ENCODE measurements at places on chromosomes 1 and 21.

DNA sequence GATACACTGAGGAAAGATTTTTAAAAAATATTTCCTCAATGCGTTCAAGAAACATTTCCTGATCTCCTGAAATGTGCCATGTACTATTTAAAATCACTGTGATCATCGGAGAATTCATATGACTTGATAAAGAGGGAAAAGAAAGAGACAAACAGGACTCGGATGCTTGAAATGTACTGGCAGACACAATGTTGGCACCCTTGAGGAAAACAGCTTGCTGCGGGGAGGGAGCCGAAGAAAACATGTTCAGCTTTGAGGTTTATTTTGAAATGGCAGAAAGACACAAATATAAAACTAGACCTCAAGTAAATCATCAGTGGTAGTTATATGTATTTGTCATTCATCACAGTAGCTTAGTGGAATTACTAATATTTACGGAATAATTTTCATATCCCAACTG is 100.9 kb upstream of the BRINP3 start:
- no peak for DNase-seq

DNA sequence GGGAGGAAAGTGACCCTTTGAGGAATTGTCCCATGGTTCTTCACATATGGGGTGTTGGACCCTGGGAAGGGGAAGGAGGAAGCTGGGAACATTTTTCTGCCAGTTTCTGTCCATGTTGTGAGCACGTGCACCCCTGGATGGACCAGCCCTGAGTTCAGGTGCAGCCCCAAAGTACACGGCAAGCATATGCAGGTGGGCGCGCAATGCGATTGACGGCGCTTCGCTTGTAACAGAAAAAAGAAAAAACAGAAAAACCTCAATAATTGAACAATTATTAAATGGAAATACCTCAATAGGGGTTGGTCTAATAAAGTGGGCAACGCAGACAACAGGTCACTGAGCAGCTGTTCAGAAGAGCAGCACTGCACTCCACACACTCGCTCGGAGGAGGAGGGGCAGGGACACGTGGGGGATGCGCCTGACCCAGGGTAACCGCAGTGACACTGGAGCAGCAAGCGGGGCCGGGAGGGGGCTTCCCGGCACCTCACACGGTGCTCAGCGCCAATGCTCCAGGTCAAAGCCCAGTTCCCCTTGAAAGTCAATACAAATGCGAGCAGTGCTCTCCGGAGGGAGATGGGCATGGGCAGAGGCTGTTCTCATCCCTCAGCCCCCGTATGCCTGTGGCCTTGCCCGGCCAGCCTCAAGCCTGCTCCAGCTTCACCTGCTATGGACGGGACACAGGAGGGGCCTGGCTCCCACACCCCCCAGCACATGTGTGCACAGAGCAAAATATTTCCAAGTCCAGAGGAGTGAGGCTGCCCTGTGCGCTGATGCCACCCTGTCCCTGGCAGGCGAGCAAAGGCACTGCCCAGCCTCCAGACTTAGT is 6.6 kb upstream of the ACTRT2 start:
- DNase-seq: no peak

- DNase-seq: no peak
Measured at GRCh38 chr1:43743206-43743605, 35.9 kb downstream of the ST3GAL3 start.

GRCh38 chr1:156615946-156616345 is 3.3 kb upstream of the HAPLN2 start:
- no peak for DNase-seq

- no peak for DNase-seq
Measured at GRCh38 chr1:86846164-86846647, 67.7 kb downstream of the SELENOF start.

- no peak for DNase-seq
Measured at GRCh38 chr1:12450756-12451559, 167.1 kb downstream of the DHRS3 start.

- no peak for DNase-seq
Measured at GRCh38 chr21:26943921-26944320, 23.0 kb downstream of the ADAMTS5 start.

DNA sequence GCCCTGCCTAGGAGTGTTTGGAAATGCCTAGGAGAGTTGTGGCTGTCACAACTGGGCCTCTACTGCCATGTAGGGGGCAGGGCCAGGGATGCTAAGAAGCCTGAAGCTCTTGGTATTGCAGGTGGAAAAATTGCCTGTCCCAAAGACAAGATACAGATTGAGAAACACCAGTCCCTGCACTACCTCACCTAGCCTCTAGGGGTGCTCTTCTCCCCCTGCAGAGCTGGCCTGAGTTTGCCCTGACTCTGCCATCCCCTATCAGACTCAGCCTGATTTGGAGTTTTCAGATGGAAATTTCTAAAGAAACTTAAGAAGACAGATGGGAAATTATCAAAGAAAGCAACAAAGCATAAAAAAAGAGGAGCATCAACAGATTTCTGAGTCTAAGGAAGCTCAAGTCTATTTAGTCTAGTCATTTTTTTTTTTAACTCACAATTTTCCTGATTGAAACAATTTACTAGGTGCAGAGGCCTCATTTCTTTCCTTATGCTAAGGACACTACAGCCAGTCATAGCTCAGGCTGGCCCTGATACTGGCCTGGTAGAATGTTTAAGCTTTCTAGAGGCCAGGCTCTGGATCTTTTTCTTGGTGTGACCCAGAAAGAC is 61.4 kb upstream of the LRRN2 start:
- DNase-seq: no peak

GRCh38 chr21:15423676-15424445 is 305.9 kb upstream of the USP25 start:
- no peak for DNase-seq

DNA sequence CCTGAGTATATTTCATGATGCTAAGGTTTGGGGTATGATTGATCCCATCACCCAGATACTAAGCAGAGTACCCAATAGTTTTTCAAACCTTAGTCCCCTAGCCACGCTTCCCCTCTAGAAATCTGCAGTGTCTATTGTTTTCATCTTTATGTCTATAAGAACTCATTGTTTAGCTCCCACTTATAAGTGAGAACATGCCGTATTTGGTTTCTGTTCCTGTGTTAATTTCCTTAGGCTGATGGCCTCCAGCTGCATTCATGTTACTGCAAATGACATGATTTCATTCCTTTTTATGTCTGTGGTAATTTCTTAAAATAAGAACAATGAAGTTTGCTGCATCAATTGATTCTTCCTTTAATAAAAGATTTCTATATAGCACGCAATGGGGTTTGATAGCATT is 301.3 kb downstream of the PLPP3 start:
- DNase-seq: no peak

DNA sequence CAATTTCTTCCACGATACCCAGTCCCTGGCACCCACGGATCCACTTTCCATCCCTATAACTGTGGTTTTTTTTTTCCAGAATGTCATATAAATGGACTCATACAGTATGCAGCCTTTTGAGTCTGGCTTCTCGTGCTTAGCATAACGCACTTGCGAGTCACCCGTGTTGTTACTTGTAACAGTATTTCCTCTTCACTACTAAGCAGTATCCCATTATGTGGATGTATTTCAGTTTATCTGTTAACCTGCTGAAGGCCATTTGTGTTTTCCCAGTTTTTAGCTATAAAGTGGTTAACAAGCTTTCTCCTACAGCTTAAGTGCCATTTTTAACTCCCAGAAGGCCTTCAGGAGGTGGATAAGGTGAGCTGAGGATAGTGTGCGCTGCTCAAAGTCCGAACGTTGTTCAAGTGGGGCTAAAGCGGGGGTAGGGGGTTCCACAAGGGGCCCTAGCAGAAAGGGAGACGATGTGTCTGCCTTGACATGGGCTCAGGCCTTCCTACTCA is 829 bp downstream of the ADAR start:
- DNase-seq: no peak

DNA sequence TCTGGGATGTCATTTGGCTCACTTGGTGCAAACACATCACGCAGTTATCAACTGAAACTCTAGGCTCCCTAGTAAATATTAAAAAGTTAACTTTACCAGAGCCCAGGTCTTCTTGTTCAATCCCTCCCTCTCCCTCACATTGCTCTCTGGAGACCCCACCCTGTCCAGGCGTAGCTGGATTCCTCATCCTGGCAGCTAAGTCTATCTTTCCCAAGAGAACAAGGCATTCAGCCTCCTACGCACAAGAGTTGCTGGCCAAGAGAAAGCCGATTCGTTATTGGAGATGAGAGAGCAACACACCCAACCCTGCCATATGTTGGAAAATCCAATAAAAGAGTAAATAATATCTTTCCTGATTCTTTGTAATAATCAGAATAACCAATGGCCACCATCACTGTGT is 117.9 kb downstream of the SLC30A10 start:
- DNase-seq: no peak

DNA sequence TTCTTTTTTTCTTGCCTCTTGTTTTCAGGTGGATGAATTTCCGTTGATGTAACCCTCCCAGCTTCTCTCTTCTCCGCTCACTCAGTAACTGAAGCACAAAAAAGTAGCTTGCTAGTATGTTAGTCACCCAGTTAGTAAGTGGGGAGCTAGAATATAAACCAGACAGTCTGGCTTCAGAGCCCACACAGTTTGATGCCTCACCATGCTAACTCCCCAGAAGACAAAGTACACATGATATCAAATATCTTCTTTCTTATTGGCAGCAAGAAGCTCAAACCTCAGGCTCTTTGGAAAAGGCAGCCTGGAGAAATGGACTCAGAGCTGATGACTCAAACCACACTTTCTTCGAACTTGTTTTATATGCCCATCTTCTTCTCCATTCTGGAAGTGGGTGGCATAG is 187.5 kb upstream of the PLXNA2 start:
- no peak for DNase-seq

DNA sequence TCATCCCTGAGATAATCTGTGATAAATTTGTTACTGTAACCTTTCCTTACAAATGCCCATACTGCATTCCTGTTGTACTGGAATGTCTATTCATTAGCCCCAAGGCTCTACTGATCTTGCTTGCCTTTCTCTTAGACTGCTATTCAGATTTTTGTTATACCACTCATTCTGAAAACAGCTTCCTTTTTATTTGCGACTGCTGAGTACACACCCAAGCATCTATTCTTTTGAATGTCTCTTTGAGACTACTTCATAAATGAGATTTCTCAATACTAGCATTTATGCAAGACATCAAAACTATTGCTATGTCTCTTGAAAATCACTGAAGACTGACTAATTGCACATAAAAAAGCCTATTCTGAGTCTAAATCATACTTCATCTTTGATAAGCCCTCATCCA is 38.6 kb downstream of the DENND1B start:
- no peak for DNase-seq

GRCh38 chr21:26933448-26933847 is 33.4 kb downstream of the ADAMTS5 start:
- no peak for DNase-seq

- DNase-seq: peak; percentile 9
Measured at GRCh38 chr1:50271968-50272578, 151.2 kb downstream of the DMRTA2 start.

GRCh38 chr1:229127301-229127700 is 143.6 kb upstream of the RAB4A start:
- DNase-seq: no peak
